ENCODE measurements at places on chromosomes 4 and X. TPM values are rescaled to one million over a fixed set of nuclear protein-coding genes. Genes with fewer than 3 reads are reported as not detected.

Gene FIP1L1
- 77.5 TPM for total RNA-seq

Gene HS3ST1
- under 0.01 TPM for total RNA-seq

Gene TEX13D
- not detected for total RNA-seq

- DNase-seq = no peak
Measured at GRCh38 chr4:20331642-20332041, 79.9 kb downstream of the SLIT2 start.
